Amniotic epithelial cell (primary cell): ENCODE measurements at places on chromosomes 2 and 18.

DNA sequence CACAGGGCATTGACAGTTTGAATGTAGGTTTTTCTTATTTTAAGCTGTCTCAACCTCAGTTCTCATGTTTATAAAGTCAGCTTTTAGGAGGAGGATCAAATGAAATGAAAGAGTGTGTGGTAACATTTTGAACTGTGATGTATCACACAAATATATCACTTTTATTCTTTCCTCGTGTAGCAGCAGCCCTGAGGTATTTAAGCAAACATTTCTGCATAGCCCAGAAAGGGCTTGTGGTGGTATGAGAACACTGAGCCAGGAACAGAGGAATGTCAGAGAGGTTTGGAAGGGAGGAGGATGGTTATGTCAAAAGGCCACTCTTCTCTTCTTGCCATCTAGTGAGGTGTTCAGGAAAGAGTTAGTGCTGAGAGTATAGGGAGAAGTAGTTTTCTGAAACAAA, 150.2 kb downstream of the PARD3B start:
- DNase-seq, result peak; percentile 47

DNA sequence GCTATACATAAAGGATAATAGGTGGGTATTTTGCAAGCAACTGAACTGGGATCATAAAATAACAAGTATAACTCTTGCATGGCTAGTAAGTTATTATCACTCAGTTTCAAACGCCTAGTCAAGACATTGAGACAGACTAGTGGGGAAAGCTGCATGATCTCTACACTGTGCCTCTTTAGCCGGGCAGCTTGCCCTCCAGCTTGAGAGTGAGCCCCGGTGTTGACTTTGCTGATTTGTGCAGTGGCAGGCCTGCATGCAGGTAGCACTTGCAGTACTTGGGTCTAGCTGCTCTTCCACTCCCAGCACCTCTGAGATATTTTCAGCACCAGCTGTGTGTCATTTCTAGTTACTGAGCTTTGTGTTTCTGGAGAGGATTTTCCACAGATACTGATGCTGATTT, 118.8 kb upstream of the DAPL1 start:
- no peak for DNase-seq

GRCh38 chr2:30545875-30546274, 98.8 kb downstream of the LCLAT1 start:
- DNase-seq, result peak; percentile 2

- DNase-seq, result no peak
These were observed 31.9 kb downstream of the SMAD7 start for GRCh38 chr18:48918660-48919456.

- peak; percentile 72 for DNase-seq
These were observed 108.4 kb downstream of the PRELID3A start for GRCh38 chr18:12516049-12516630.

DNA sequence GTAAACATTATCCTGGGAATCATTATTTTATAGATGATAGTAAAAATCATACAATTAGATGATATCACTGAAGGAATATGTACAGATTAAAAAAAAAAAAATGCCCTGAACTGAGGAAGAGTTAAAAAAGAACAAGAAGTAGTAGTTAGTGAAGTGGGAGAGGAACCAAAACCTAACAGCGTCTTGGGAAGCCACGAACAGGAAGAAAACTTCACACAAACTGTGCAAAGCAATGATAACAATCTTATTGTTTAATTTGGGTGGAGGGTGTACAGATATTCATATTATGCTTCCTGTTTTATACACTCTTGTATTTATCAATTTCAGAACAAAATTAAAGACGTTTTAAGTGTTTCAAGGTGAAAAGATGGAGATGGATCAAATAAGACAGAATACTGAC, 3.5 kb downstream of the HEATR5B start:
- DNase-seq, result no peak

GRCh38 chr18:38241216-38241615, 675.6 kb upstream of the CELF4 start:
- DNase-seq, result no peak

DNA sequence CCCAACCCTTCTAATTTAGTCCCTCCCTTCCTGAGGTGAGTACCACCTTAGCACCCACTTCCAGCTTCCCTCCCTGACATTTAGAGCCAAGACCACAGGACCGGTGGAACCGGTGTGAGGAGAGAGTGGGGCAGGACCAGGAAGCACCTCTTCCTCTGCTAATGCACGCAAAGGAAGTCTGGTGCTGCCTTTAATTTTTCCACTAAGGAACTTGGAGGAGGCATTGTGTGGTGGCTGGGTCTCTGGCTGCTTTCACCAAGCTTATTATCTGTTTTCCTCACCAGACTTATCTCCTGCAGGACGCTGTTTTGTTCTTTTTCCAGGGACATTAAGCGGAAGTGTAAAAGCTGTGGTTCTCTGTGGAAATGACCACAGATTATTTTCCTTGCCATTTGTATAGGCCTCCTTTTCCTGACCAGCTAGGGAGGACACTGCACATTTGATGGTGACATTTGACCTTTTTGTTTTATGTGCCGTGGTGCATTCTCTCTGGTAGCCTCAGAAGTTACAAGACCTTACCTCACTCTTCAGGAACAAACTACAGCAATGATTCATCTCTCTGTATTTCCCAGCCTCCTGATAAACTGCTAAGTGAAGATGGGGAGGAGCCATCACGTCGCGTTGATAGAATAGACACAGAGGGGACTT, 39.8 kb upstream of the SPTBN1 start:
- peak; percentile 77 for DNase-seq

GRCh38 chr18:5527603-5528002, 16.2 kb downstream of the EPB41L3 start:
- DNase-seq, result peak; percentile 20

DNA sequence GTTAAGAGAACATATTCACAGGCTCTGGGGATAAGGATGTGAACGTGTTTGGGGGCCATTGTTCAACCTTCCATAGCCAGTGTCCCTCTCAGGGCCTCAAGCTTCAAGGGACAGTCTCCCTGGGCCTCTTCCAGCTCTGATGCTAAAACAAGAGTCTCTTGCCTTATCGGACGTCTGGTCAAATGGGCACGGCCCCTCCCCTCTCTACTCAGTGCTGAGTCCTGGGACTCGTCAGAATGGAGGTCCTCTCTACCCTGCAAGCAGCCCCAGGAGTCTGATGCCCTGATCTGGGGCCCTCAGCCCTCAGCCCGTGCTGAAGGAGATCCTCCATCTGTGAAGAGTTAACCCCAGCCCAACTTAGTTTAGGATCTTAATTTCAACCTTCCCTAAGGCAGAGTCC, 198.2 kb downstream of the ZFP36L2 start:
- no peak for DNase-seq

DNA sequence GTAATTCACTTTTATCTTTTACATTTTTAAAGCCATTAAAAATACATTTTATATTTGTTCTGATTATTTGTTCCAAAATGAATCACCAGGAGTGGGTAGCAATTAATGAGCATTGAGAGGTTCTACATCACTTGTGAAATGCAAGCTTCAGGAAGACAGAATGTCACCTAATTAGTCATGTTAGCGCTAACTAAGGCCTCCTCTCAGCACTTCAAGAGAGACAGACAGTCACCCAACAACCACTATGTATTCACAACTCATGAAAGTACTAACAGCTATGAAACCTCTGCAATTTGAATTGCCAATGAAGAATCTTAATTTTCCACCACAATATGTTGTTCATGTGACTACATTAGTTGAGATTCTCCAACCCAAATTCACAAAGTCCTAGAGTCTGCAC, 611.0 kb downstream of the KCNJ3 start:
- DNase-seq, result no peak

GRCh38 chr2:45020439-45020838, 11.2 kb upstream of the SIX2 start:
- no peak for DNase-seq

- DNase-seq, result no peak
These were observed 215.1 kb downstream of the EIPR1 start for GRCh38 chr2:3162442-3163077.

DNA sequence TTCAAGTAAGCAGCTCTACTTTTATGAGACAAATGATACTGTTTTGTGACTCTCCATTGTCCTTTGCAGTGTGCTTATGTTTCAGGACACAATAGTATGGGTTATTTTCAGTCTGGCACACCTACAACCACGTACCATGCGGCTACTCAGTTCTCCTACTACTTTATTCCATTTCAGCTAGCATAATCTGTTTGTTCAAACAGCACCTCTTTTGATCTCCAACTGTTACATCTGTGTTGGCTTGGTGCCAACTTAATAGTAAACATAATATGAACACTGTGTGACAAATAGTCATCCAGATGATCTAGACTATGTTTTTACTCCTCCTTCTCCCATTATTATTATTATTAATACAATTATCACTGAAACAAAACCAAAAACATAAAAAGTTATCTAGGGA, 40.5 kb downstream of the MYO3B start:
- no peak for DNase-seq

DNA sequence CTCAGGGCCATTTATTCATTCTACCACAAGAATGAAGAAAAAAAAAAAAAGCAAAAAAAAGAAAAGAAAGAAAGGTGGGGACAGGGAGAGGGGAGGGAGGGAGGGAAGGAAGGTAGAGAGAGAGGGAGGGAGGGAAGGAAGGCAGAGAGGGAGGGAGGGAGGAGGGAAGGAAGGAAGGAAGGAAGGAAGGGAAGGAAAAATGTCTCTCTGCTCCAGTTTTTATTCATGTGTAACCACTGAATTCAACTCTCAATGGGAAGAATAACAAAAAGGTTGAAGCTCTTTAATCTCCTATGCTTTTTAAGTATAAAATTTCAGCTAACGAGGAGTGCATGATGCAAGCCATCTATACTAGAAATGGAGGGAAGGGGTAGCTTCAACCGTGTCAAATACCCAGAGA, 287.3 kb downstream of the MREG start:
- DNase-seq, result no peak

- no peak for DNase-seq
These were observed 376.1 kb upstream of the TMEFF2 start for GRCh38 chr2:192570788-192571187.

DNA sequence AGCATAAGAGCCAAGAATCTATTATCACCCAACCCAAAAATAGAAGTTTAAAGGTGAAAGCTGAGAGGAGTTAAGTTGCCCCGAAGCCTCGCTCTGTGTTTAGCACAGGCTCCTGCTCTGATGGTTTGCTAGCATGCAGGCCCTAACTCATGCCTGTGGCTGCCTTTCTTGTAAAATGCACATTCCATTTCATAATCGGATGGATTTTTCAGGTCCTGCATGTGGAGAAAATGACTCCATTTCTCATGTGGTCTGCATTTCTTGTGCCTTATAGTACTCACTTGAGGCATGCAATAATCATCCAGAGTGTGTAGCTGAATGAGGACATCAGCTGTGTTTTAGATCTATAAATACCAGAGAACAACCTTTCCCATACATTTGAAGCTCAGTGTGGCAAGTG, 381.8 kb downstream of the CPS1 start:
- peak; percentile 83 for DNase-seq

- DNase-seq, result no peak
These were observed 52.5 kb downstream of the MBP start for GRCh38 chr18:77079954-77080682.

GRCh38 chr2:152176113-152176714, 651 bp upstream of the STAM2 start:
- DNase-seq, result peak; percentile 26

DNA sequence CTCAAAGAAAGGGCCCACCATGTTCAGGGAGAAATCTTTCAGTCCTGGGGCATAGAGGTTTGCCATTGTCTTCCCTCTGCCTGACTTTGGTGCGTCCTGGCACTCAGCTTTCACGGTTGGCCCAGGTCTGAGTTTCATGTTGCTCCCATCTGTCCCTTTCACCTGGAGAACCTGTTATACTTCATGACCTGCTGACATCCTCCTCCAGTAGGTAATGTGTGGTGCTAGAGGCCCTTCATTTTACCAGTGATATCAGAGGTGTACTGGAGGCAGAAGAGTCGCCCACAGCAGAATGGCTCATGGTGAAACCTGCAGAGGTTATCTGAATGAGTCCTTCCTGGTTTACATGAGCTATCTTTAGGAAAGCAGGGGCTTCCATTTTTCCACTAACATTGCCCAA, 128.8 kb upstream of the DLX2 start:
- no peak for DNase-seq

DNA sequence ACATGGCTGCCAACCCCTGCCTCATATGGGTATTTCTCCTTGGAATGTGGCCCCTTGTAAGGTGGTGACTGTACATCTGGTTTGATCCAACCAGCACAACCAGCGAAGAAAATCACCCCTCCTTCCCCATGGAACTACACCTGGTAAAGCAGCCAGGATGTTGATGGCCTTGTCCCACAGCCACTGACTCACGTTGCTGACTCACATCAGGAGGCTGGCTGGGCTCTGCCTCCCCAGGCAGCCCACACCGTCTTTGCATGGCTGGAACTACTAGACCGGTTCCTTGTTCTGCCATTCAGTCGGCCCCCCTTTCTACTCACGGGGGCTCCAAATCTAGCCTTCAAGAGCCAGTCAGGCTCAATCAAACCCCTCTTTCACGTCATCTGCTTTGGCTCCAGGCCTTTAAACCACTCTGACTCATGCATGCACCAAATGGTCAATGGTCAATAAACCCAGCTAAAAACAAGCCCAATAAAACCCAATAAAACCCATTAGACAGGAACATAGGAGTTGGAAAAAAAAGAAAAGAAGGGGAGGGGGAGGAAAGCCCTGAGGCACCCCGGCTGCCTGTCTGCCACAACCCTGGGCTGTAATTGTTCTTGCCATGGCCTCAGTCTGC, 114.8 kb downstream of the PLB1 start:
- peak; percentile 81 for DNase-seq

GRCh38 chr18:58896268-58896667, 31.6 kb downstream of the ZNF532 start:
- DNase-seq, result no peak

DNA sequence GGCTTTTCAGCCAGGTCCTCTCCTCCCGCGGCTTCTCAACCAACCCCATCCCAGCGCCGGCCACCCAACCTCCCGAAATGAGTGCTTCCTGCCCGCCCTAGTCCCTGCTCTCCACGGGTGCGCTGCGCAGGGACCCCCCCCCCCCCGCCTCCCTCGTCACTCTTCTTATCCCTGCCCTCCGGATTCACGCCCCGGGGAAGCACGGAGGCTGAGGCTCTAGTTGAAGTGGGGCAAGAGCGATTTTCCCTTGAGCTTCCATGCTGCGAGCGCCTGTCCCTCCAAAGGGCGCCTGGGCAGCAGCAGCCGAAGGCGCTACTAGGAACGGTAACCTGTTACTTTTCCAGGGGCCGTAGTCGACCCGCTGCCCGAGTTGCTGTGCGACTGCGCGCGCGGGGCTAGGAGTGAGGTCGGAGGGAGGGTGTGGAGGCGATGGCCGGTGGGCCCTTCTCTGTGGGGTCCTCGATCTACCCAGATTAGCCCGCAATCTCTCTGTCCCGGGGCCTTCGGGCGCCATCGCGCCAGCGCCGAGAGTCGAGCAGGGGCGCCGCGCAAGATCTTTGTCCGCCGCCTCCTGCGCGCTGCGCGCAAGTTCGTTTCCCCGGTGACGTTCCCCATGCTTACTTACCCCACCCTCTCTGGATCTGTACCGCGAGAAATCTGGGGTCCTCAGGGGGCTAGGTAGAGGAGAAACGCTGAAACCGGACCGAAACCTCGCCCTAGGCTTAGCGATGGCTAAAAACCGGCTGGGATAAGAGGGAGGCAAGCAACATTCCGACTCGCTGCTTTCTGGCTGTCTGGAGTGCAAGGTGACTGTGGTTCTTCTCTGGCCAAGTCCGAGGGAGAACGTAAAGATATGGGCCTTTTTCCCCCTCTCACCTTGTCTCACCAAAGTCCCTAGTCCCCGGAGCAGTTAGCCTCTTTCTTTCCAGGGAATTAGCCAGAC, 677 bp downstream of the GAD1 start:
- peak; percentile 15 for DNase-seq
